Suppressor macrophage (primary cell): ENCODE measurements at places on chromosomes 16 and 17.

DNA sequence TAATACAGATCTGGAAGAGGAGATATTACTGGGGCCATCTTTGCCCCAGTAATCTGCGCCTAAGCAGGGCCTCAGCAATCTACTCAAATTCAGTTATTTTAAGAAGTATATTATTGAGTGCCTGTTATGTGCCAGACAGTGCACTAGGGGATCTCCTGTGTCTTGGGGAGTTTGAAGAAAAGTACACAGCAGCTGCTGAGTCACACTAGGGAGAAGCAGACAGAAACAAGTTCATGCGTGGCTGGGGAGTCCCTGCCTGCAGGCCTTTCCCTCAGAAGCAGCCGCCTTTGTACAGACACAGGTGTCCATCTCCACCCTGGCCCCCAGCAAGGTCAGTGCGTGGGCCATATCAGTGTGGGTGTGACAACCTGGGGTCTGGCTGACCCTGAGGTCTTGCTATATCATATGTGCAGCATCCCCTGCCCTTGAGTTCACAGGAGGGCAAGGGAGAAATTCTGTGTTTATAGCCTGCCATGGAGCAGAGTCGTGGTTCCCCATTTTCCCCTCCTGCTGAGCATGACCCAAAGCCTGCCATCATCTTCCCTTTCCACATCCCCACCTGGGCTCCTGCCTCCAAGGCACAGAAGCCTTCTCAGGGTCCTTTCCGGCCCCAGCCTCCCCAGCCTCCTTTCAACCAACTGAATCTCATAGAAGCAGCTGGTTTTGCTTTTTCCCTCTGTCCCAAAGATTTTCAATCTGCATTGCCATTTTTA lies 229.9 kb upstream of the SDK2 start:
- DNase-seq: no peak

- no peak for DNase-seq
Observed at GRCh38 chr16:70702624-70703023, 16.8 kb upstream of the MTSS2 start.

DNA sequence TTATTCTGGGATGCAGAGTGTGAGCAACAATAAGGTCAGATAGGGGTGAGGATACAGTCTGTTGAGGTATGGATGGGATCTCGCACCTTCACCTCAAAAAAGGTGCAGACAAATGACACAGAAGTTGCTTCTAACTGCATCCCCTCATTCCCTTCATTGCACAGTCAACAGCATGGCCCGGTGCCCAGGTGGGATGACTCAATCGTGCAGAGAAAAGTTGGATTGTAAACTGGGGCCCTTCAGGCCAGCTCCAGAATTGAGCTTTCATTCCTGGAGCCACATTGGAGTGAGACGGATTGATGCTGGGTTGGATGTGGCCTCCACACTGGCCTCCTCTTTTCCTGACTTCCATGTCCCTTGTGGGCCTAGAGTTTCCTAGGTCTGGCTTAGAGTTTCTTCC lies 977.4 kb downstream of the KCNJ18 start:
- DNase-seq: no peak

- DNase-seq: peak; percentile 19
Observed at GRCh38 chr17:3773511-3773910, 27.5 kb downstream of the ITGAE start.

GRCh38 chr16:78216166-78216745 lies 116.8 kb downstream of the WWOX start:
- no peak for DNase-seq

GRCh38 chr16:21684199-21684598 lies 20.4 kb downstream of the OTOA start:
- DNase-seq: peak; percentile 41

DNA sequence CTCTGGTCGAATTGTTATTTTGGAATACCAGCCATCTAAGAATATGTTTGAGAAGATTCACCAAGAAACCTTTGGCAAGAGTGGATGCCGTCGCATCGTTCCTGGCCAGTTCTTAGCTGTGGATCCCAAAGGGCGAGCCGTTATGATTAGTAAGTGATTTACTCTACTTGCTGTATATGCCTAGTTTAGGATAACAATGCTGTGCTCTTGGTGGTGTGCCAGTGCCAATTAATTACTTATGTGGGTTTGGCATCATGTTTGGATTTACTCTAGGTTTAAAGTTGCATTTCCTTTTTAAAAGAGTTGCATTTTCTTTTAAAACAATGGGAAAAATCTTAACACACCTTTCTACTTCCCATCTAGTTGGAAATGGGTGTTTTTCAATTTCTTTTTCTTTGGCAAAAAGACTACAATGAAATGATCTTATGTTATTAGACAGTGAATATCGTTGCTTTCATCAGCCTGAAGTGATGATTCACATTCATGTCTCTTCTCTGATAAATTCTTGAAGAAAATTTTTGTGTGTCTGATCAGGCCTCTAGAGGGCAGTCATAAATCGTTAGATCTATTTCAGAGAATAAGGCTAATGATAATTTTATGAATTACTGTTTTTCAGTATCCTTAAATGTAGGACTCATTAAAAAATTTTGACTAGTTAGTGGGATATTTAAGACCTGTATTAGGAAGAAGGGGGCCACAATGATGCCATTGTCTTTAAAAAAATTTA lies 5.6 kb downstream of the SF3B3 start:
- peak; percentile 21 for DNase-seq

- DNase-seq: peak; percentile 60
Observed at GRCh38 chr17:51860954-51861561, 297.5 kb downstream of the CA10 start.
